Pulmonary artery endothelial cell (primary cell): ENCODE measurements at places on chromosomes 12 and 14. TPM values are rescaled to one million over a fixed set of nuclear protein-coding genes. Genes with fewer than 3 reads are reported as not detected.

DNA sequence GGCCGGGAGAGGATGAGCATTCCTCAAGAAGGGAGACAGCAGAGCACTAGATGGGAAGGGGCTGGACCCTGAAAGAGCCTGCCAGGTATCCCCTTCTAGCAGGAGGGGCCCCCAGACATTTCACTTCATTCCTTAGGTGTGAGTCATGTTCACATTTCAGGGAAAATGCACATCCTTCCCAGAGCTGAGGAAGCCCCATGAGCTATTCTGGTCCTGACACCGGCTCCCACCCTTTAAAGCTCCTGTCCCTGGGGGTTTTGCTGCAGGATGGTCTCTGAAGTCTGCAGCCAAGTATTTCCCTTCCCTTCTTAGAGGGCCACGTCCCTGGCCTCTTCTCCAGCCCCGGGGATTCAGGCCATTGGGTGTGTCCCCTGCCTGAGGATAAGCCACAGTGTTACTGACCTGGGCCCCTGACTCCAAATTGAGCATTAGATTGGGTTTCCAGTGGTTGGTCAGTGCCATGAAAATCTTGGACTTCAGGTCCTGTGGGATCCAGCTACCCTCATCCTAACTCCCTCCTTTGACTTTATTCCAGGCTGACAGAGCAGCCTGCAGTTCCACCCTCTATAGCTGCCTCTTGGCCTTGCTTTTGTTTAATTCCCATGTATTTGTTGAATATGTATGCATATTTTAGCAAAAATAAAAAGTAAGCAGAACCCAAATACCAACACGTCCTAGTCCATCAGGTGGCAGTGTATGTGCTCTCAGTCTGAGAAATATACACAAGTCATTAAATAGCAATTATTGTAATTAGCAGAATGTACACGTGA, 267.1 kb downstream of the CACNA1C start:
- no peak for DNase-seq

GRCh38 chr14:50524060-50524459, 8.3 kb downstream of the MAP4K5 start:
- no peak for DNase-seq

DNA sequence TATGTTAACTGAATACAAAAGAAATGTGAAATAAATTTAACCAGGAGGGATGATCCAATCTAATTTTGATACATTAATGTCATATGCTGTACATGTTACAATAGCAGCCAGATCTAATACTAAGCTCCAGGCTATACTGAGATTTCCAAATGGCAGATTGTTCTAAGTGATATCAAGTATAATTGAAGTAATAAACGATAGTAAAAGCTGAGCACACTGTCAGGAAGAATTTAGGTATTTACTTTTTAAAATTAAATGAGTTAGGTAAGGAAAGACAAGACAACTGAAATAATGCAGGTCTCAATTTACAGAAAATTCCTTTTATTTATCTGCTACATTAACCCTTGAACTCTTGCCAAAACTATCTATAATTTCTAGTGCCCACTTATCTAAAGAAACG, 39.9 kb downstream of the INSM2 start:
- no peak for DNase-seq

DLGAP5 gene
- 48.5 and 77.7 TPM in 2 replicates for total RNA-seq

CLEC4D gene
- total RNA-seq = not detected in 2 replicates

FAM181A gene
- total RNA-seq = not detected in 2 replicates
